ENCODE measurements at places on chromosomes 12 and 14. TPM values are rescaled to one million over a fixed set of nuclear protein-coding genes. Genes with fewer than 3 reads are reported as not detected.

C1QL4 gene
- total RNA-seq: not detected

FGD6 gene
- total RNA-seq: 4.0 TPM

CCDC85C gene
- 0.77 TPM for total RNA-seq

BCL2L14 gene
- not detected for total RNA-seq

RNASE7 gene
- not detected for total RNA-seq

ATP2B1 gene
- 58.8 TPM for total RNA-seq

CD163L1 gene
- total RNA-seq: not detected

PTPN21 gene
- total RNA-seq: 10.2 TPM

PPFIA2 gene
- total RNA-seq: not detected

GZMH gene
- total RNA-seq: not detected

HDAC7 gene
- total RNA-seq: 110 TPM

SDR9C7 gene
- total RNA-seq: not detected

SLC4A8 gene
- under 0.01 TPM for total RNA-seq

CLEC4D gene
- not detected for total RNA-seq

MMP19 gene
- total RNA-seq: 20.8 TPM

TPI1 gene
- total RNA-seq: 1,433 TPM

OR4Q3 gene
- total RNA-seq: not detected

NFATC4 gene
- total RNA-seq: 83.0 TPM

SLC10A1 gene
- total RNA-seq: not detected

EXOC3L4 gene
- 0.23 TPM for total RNA-seq

ANKRD33 gene
- not detected for total RNA-seq

RIPK3 gene
- total RNA-seq: 0.35 TPM

SLC25A47 gene
- not detected for total RNA-seq

SYT1 gene
- 1.9 TPM for total RNA-seq

MYF6 gene
- total RNA-seq: not detected

TSPAN8 gene
- 3.4 TPM for total RNA-seq

CEBPE gene
- total RNA-seq: not detected

OR11H12 gene
- total RNA-seq: not detected

PYGL gene
- total RNA-seq: 57.3 TPM

Measured in pericardium fibroblast (primary cell).